ENCODE measurements at places on chromosomes 1 and 21.

DNA sequence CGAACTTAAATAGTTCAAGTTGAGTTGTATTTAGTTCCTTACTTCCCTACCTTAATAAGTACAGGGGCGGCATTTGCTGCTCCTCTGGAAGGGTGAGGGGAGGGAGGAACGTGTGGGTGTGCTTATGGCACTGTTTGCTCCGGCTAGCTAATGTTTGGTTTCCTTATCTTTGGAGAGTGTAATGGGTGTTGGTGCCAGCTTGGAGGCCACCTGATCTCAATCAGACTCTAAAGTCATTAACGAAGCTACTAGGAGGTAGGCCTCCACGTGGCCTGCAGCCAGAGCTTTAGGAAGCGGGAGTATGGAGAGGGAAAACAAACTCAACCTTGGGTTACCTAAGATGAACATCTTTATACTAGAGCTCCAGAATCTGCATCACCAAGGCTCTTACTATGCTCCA, 43.0 kb upstream of the RAP1A start:
- DNase-seq: no peak

DNA sequence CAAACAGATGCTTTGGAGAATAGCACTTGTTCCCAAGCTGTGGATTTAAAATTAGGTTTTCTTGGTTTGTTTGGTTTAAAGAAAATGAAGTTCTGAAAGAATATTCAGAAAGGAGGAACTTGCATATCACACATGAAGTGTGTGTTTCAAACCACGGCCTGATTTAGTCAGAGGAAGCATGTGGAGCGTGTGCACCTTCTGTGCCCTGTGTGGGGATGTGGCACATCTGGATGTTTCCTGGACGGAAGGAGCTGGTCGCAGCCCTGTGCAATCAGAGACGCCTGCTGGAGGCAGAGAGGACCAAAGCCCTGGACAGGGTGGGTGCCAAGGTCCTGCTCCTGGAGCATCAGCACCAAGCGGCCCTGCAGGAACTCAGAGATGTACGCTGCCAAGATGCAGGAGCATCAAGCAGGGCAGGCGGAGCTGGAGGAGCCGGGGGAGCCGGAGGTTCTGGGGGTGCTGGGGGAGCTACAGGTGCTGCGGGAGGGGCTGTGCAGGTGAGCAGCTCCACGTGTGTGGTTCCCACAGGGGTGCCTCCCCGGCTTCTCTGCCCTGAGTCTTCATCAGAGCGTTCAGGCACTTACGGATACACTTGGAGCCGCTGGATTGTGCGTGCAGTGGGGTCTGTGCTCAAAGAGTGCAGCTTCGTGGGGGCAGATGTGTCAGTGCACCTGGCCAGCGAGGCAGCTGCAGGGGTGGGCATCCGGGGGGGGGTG, 45.7 kb downstream of the PCNT start:
- no peak for DNase-seq

DNA sequence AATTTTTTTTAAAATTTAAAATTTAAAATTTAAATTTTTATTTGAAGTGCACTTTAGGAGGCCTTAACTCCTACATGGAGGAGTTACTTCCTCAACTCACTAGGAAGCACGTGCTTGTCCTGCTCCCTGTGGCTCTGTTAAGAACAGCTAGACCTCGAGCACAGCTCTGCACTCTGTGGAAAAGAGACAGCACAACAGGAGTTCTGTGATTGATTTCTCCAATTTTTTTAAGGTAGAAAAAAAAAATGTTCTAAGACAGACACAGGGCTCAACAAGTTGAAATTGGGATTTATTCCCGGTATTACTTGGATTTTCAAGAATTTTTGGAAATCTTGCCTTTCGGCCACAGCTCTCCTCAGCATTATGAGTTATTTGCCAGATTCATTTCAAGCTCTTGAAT, 356.6 kb upstream of the LYPLAL1 start:
- no peak for DNase-seq

DNA sequence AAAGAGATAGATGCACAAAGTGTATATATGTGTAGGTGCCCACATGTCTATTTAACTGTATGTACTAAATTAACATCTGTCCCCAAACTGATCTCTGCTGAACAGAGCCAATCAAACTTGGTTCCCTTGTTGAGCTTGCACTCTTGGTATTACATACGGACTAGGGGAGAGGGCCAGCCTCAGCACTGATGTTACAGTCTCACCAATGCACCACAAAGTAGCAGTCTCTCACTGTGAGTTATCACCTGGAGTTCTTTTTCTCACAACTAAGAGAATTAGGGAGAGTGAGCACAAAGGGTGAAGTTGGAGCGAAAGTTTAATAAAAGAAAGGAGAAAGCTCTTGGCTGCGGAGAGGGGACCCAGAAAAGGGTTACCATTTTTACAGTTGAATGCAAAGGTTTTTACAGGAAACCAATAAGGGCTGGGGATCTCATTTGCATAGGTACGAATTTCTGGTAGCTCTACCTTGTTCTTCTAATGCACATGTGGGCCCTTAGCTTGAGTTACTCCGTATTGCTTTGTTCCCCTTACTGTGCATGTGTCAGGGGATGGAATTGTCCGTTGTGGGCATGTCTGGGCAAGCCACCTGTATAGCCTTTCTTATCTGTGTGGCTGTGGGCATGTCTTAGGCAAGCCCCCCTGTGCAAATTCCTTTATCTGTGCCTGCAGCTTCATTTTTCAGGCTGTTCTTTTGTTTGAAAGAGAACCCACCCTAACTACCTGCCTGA, 13.3 kb upstream of the CHI3L2 start:
- no peak for DNase-seq

- DNase-seq: no peak
Measured at GRCh38 chr21:42455754-42456440, 40.1 kb downstream of the RSPH1 start.
